ENCODE measurements at places on chromosomes 2 and 18.

GRCh38 chr2:20062615-20063545 lies 11.5 kb upstream of the LAPTM4A start:
- no peak for DNase-seq

DNA sequence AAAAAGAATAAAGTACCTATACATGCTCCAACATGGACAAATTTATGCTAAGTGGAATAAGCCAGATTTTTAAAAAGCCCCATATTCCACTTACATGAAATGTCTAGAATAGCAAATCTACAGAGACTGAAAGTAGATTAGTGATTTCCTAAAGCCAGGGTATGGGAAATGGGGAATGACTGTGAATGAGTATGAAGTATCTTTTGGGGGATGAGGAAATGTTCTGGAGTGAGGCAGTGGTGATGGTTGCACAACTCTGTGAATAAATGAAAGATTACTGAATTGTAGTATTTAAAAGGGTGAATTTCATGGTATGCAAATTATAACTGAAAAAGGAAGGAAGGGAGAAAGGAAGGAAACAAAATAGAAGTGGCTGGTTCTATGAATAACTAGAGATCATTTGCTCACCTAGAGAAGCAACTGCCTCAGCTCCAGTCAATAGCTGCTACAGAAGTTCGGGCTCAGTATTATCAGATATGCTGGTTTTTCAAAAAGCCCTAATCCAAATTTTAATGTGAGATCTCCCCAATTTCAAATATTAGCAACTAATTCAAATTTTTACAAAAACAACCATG lies 39.3 kb downstream of the MAP3K2 start:
- no peak for DNase-seq

DNA sequence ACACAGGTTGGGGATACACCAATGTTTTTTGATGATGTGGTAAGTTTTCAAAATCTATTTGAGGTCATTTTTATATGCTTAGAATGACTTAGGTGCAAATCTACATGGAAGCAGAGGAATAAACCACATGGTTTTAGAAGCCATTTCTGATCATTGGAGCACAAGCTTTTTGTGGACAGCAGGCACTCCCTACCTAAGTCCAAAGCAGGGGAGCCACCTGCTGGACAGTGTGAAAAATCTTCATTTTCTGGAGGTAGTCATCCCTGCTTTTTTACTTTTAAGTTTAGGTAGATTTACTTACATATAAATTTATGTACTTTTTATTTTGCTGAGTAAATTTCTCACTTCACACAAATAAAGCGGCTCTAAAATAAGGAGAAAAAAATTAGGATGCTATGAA lies 323.2 kb downstream of the PLCL1 start:
- DNase-seq, result no peak

DNA sequence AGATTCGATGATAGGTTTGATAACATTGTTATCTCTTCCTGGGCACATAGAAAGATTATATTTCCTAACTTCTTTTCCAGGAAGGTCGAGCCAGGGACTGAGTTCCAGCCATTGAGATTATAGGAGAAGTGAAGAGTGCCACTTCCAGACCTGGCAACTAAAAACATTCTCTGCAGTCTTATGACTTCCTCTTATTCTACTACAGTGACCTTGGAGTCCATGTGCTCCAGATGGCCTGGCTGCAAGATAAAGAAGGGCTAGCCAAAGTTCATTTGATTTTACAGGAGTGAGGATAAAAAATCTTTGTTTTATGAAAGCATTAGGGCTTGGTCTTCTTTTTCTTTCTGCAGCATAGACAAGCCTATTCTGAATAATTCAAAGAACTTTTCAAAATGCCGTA lies 363.0 kb downstream of the FSIP2 start:
- no peak for DNase-seq

GRCh38 chr2:161992531-161992930 lies 81.5 kb downstream of the DPP4 start:
- peak; percentile 57 for DNase-seq

- no peak for DNase-seq
Observed at GRCh38 chr18:5058768-5059695, 138.0 kb downstream of the AKAIN1 start.

DNA sequence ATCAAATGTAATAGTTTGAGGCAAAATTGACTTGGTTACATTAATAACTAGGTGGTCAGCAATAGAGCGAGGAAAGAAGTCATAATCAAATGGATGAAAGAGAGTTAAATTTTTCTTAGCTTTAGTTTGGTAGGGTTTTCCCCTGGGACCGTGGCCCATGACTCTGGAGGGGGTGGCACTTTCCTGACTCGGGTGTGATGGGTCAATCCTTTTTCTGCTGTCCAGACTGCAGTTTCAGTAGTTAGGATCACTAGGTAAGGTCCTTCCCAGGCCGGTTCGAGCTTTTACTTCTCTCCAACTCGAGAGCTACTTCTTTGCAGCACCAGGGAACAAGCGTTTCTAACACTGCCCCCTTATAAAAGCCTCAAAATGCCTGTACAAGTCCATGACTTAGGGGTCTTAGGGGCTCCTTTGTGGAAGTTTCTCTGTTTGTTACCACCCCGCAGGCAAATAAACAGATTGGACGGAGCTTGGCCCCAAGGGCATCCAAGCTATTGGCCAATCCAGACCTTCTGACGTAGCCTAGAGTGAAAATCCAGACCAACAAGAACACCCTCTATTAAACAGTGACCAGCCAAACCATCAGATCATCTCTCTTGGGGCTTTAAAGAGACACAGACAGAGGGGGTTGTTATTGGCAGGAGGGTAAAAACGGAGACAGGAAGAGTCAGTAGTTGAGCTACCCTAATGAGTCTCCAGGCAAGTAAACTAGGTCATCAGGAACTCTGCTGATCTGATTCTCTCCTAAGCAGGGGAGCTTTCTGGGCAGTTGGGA lies 9.4 kb upstream of the CEP68 start:
- DNase-seq, result no peak

DNA sequence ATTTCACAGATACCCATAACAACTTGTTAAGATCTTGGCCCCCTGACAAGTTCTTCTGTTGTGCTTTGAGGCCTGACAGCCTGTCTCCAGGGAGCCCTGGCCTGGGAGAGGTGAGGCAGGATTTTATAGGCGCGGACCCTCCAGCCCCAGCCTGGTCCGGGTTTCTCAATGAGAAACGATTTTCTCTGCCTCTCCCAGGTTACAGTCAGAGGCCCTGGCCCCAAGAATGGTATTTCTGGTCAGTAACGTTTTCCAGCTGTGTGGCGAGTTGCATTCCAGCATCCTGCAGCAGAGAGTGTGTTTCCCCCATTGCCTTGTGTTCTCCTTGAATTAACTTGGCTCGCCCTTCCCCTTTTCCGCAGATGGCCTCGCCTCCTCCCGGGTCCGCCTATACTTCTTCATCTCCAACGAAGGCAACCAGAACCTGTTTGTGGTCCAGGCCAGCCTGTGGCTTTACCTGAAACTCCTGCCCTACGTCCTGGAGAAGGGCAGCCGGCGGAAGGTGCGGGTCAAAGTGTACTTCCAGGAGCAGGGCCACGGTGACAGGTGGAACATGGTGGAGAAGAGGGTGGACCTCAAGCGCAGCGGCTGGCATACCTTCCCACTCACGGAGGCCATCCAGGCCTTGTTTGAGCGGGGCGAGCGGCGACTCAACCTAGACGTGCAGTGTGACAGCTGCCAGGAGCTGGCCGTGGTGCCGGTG lies 3.0 kb downstream of the INHBB start:
- DNase-seq, result no peak

DNA sequence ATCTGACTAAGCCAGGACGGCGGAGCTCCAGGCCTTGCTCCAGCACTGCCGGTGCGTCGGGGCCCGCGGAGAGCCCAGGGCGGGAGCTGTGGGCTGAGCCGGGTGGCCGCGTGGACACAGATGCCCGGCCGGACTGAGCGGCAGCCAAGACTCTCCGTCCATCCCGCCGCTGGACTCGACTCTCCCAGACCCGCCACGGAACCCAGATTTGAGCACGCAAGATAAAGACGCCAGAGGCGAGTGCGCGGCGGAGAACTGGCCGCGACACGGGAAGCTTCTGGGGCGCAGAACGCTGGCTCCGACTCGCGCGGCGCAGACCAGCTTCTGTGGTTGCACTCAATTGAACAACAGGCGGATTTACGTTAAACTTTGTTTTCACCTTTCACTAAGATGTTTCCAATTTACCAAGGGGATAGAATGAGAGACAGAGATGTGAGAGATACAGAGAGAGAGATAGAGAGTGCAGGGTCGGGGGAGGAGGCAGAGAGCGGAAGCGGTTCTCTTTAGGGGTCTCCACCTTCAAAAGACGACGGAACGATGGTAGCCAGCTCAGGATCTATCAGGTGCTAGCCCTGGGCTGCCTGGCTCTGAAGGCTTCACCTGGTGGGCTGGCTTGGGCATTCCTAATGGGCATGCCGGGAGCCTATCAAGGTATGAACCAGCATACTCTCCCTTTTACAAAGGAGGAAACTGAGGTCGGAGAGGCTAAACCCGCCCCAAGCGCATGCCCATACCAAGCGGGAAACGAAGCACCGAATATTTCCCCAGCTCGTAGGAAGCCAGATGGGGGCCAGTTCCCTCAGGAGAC lies 10.4 kb upstream of the EN1 start:
- DNase-seq, result no peak

DNA sequence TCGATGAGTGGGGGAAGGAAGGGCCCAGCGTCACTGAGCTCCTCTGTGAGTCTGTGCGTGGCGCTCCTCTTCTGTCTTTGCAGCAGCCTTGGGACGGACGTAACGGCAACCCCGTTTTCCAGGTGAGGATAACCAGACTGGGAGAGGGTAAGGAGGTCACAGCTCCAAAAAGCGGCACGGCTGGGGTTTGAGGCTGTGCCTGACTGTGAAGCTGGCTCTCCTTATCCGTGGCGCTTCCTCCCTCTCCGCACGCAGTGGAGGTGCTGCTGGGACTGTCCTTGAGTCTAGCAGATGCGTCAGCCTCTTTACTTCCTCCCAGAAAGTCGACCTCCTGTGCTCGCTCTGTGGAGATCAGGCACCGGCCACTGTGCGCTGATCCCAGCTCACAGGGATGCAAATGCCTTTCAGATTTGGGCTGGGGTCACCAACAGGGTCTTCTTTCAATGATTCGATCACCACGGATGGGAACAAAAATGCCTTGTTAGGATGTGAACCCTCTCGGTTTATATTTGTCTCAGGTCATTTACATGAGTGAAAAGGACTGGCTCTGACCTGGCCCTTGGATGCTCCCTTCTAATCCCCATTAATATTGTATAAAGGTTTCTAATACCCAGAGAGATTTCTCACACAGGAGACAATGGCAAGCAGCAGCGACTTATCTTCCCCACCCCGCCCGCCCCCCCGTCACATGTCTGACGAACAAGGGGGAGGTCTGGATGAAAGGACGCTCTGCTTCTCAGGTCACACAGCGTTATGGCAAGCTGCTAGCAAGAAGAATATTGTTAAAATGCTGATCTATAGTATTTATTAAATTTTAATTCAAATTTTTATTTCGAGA lies 30.1 kb upstream of the E2F6 start:
- DNase-seq, result no peak

DNA sequence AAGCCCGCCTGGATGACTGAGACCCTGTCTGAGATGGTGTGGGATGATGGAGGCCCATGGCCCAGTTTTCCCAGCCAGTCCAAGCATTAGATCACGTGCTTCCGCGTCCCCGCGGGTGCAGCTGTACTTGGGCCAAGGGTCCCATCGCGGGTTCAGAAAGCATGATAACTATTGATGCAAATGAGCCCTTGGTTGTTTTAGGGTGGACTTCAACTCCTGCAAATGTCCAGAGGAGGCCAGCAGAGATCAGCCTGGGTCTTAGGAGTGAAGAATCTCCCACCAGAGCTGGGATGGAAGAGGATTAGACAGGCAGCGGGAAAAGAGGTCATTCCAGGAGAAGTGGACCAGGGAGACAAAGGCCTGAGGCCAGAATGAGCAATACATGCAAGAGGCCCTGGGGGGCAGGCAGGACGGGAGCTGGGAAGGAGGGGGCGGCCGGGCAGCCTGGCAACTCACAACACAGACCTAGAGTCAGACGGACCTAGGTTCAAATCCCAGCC lies 89.9 kb upstream of the TMEM247 start:
- DNase-seq, result no peak

GRCh38 chr2:151766437-151767153 lies 32.3 kb upstream of the NEB start:
- no peak for DNase-seq

- no peak for DNase-seq
Observed at GRCh38 chr2:133765658-133766057, 197.4 kb upstream of the NCKAP5 start.

- no peak for DNase-seq
Observed at GRCh38 chr2:103781313-103781712, 1019.5 kb downstream of the TMEM182 start.

DNA sequence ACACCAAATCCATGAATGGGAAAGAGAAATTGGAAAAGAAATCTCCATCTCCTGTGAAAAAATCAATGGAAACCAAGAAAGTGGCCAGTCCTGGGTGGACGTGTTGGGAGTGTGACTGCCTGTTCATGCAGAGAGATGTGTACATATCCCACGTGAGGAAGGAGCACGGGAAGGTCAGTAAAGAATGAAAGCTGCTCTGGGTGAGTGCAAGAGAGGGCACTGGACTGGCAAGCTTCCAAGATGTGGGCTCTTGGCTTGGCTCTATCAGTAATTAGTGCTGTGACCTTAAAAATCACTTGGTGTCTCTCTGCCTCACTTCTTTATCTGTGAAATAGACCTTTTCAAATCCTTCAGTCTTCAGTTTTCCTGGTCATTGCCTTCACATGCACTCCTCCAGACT lies 89.0 kb downstream of the ZNF532 start:
- no peak for DNase-seq

- peak; percentile 2 for DNase-seq
Observed at GRCh38 chr18:4106407-4107033, 348.6 kb downstream of the DLGAP1 start.

GRCh38 chr2:165898381-165898780 lies 55.2 kb downstream of the TTC21B start:
- DNase-seq, result no peak

- DNase-seq, result no peak
Observed at GRCh38 chr2:197560146-197560665, 44.3 kb downstream of the MOB4 start.

DNA sequence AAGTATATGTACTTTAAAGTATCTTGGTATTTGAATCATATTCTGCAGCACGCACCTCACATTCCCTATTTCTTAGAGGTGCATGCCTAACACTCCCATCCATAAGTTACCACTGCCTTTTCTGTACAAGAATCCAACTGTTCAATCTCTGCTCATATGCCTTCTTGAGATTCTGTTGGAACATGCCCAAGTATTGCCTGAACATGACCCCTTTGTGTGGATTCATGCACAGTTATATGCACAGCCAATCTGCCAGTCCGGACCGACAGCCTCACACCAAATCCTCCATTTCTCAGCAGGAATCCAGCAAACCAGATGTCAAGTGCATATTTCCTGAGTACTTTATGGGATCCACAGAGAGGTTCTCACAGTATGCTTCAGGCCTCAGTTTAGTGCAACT lies 222.0 kb downstream of the TMEM182 start:
- DNase-seq, result no peak

Data from activated effector memory CD4-positive, alpha-beta T cell treated with Interleukin-2 at 50 U/mL for 16 hours (primary cell).